ENCODE measurements at places on chromosomes 11 and 22. TPM values are rescaled to one million over a fixed set of nuclear protein-coding genes. Genes with fewer than 3 reads are reported as not detected.

DNA sequence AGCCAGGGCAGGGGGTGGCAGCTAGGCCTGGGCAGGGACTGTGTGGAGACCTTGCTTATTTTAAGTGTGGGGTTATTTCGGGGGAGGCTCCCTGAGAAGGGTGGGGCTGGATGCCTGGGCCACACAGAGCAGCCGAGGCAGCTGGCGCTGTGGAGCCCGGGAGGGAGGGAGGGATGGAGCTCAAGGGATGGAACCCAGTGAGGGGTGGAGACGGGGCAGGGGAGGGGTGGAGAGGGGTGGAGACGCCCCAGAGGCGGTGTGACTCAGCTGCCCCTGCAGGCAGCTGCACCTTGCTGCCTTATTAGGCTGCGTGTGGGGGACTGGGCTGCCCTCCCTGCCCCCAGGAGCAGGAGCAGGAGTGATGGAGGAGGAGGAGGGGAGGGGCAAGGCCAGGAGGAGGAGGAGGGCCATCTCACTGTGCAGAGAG, 9.8 kb upstream of the TSSC4 start:
- no peak for DNase-seq

Gene PRODH
- 27.6 TPM for total RNA-seq

- no peak for DNase-seq
Observed at GRCh38 chr11:134126217-134126822, 57.4 kb downstream of the JAM3 start.

Gene BLID
- total RNA-seq, result not detected

Gene RFPL1
- total RNA-seq, result not detected

DNA sequence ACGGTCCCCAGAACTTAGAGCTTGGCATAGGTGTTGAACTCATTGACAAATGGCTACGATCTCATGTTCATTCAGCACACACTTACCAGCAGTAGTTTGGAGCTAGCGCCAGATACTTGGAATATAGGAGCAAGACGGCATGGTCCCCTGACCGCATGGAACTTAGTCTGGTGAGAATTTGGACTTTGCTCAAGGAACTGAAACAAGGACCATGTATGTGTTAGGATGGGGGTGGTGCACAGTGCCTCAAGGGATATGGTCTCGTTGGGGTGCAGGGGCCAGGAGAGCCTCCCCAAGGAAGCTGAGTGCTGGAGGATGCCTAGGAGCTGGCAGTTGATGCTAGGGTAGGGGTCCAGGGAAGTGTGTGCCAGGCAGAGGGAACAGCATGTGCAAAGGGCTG, 119.2 kb downstream of the KIAA1671 start:
- no peak for DNase-seq

DNA sequence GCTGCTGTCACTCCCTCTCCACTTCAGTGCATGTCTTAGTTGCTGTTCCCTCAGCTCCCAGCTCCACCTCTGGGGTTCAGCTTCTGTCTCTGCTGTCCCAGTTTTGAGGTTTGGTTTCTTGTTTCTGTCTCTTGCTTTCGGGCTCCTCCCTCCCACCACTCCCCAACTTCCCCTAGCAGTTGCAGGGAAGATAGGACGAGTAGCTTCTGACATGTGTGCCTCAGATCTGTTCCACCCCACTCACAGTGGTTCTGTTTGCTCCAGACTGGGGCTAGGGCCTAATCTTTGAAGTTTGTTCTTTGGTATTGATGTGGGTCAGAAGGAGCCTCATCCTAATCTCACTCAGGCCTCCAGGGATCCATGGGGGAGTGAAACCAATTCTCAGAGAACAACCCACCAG, 2.6 kb upstream of the RRM1 start:
- no peak for DNase-seq

DNA sequence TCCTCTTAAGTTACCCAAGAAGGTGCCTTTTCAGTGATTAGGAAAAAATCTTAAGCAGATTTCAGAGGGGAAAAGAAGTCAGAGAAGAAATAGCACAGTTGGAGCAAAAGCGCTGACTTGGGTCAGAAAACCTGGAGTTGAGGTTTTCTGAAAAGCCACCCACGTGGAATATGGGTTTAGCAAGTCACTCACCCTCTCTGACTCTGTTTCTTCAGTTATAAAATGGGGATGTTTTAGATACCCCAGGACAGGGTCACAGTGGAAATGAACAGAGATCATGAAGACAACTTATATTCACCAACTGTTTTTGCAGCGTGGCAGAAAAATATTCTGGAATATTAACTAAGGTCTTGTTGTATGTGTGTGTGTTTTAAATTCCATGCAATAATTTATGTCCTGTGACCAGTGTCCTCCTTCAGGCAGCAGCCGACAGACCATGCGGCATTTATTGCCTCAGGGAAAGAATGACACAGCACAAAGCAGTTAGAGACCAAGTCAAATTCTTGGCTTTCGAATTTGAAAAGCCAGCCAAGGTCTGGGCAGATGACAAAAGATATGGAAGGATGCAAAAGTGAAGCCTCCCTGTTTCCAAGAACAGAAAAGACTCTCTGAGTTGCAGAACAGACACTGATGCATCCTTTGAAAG, 119.9 kb downstream of the MIAT start:
- DNase-seq, result peak; percentile 59

DNA sequence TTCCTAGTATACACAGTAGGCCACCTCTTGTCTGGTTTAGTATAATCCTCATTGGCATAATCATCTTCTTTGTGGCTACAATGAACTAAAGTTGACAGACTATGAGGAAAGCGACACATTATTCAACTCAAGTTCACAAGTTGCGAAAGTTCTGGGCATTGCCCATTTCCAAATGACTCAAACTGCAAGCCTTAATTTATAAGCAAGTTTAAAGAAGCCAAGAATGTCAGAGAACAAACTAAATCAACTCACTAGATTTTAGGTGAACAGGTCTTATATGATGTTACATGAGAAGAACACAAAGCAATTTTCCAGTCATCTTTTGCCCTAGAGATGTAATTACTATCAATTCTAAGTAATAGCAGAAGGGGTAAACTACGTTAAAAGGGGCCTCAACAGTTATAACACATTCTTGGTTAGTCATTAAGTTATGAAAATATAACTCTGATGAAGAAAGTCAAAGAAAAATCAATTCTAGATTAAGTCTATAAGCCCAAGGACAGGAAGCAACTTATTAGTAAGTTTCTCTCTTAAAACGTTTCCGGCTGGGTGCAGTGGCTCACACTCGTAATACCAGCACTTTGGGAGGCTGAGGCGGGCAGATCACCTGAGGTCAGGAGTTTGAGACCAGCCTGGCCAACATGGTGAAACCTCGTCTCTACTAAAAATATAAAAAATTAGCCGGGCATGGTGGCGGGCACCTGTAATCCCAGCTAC, 21.5 kb downstream of the PICALM start:
- DNase-seq, result no peak

Gene TRPM5
- total RNA-seq, result 0.11 TPM

Gene FAM181B
- total RNA-seq, result 0.37 TPM

Gene TMEM191C
- total RNA-seq, result 0.74 TPM

Gene BRSK2
- total RNA-seq, result 27.1 TPM

- no peak for DNase-seq
Observed at GRCh38 chr11:57771365-57771764, 9.8 kb downstream of the CTNND1 start.

GRCh38 chr11:1810761-1811160, 24.0 kb upstream of the SYT8 start:
- no peak for DNase-seq

GRCh38 chr22:48803948-48804810, 1023.5 kb downstream of the BRD1 start:
- DNase-seq, result no peak

Gene BTG4
- total RNA-seq, result not detected

Gene MYBPC3
- not detected for total RNA-seq

Gene OR51I1
- total RNA-seq, result not detected

Gene LMO2
- 2.0 TPM for total RNA-seq

Gene EMID1
- total RNA-seq, result 3.8 TPM

DNA sequence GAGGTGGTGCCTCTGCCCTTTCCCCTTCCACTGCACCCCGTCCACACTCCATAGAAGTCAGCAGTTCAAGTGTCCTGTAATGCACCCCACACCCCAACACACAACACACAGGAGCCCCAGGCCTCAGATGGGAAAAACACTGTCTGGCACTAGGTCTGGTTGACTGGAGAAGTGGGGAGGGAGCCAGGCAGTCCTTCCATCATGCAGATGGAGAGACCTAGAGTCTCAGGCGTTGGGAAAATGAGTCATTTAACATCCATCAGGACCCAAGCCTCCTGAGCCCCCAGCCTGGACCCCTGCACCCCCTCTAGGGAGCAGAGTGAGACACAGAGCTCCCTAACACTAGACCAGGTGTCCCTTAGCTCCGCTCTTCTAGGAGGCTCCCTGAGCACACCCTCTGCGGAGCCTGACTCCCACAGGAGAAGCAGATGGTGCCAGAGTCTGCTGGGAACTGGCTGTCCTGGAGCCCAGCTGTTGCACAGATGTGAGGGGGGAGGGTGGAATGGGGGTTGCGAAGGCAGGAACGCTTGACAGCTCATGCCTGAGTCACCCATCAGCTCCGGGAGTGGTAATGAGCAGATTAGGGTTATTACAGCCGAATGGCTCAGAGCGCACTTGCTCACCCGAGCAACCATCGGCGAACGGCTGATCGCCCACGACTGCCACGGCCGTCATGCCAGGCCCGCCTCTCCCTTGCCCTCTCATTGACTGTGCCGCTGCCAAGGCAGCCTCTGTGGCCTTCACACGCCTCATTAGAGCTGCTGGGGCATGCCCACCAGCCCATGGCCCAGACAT, 22.1 kb upstream of the SYT7 start:
- no peak for DNase-seq

DNA sequence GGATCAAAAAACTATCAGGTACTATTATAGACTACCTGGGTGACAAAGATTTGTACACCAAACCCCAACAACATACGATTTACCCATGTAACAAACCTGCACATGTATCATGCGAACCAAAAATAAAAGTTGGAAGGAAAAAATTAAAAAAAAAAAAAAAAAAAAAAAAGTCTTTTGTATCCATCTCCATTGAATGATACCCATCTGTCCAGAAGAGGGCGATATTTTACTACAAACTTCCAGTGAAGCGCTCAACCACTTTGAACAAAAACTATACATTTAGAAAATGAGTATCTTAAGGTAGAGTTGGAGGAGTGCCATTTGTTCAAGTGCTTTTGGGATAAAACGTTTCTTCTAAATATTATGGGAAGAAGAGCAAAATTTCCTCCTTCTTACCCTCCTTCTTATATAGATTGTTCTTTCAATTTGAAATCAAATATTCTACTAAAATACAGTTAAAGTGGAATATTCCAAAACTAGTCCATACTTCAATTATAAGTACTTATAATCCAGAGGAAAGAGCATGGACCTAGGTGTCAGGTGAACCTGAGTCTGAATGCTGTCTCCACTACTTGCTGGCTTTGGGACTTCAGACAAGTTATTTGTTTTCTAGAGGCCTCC, 23.3 kb downstream of the ARL14EP start:
- DNase-seq, result no peak

DNA sequence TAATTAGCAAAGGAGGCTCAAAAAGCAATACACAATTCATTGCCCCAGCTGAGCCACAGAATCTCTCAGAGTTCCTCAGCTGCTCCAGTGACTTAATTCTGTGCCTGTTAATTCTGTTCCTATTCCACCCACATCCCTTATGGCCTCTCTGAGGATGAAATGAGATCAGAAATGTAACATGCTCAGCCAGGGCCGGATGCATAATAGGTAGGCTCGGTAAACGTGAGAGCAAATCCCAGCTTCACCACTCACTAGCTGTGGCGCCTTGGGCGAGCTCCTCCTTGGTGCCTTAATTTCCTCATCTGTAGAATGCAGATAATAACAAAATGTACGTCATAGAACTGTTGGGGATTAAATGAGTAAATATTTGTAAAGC, 42.8 kb upstream of the DKK3 start:
- DNase-seq, result no peak

Gene THY1
- 286 TPM for total RNA-seq

Gene OR2D2
- 0.29 TPM for total RNA-seq

- DNase-seq, result no peak
Observed at GRCh38 chr11:15772981-15773380, 583.4 kb downstream of the SOX6 start.

Gene KDM4D
- 1.5 TPM for total RNA-seq

Gene WNT7B
- total RNA-seq, result 0.24 TPM

GRCh38 chr11:93694109-93694508, 32.6 kb downstream of the CEP295 start:
- DNase-seq, result no peak

DNA sequence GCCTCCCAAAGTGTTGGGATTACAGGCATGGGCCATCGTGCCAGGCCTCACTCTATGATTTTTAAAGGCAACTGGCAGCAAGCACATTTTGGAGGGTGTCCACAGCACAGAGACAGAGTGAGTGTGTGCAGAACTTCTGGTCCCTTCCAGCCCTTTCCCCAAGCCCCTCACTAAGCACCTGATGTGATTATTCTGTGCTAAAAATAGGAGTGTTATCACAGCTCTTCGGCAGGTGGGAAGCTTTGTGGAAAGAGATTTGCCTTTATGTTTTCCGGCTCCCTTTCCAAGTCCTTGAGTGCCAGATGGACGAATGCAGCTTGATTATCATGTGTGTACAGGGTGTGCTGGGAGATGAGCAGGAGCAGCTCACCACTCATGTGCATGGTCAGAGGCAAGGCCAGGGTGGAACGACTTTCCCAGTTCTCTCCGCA, 310.8 kb downstream of the DDX10 start:
- no peak for DNase-seq

Data from H1 (cell line).